Testis (tissue), 5 donors: ENCODE measurements at places on chromosomes 4 and X. TPM values are rescaled to one million over a fixed set of nuclear protein-coding genes. Genes with fewer than 3 reads are reported as not detected.

- DNase-seq = no peak
Measured at GRCh38 chr4:184856277-184856609, 30.5 kb upstream of the ACSL1 start.

DNA sequence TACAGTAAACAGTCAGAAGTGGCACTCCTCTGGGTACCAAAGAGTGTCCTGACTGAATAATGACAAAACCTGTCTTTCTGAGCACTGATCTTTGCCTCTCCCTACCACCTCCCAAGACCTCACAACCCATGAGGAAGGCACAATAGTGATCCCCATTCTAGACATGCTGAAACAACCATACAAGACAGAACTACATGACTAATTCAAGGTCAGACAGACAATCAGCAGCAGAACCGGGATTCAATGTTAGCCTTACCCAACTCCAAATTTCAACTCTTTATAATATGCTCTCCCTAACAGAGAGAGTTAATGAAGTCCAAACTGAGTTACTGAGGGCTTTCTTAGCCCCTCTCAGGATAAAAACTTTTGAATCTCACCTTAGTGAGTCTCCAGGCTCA is 71.0 kb downstream of the IRF2 start:
- no peak for DNase-seq

GRCh38 chr4:2359591-2360395 is 58.7 kb downstream of the ZFYVE28 start:
- no peak for DNase-seq

DNA sequence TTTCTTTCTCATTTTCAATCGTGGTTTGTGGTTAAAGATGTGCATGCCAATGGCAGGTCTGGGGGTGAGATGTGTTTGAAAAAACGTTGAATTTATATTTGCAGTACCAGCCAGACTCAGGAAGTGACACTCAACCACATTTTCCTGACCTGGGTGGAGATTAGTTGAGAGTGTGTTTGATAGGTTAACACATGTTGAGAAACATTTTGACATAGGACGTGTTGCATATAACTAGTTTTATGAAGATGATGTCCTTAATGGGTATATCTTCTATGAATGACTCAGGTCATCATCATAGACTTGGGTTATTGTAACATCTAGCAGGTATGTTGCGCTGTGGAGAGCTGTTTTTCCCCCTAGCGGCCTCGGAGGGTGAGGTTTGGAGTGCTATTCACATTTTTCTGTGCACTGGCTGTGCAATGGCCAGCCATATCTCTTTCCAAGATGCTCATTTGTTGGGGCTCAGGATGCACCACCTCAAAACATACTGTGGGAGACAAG is 21.7 kb upstream of the CD38 start:
- no peak for DNase-seq

GRCh38 chr4:87575983-87576382 is 32.3 kb upstream of the DSPP start:
- DNase-seq = no peak

DNA sequence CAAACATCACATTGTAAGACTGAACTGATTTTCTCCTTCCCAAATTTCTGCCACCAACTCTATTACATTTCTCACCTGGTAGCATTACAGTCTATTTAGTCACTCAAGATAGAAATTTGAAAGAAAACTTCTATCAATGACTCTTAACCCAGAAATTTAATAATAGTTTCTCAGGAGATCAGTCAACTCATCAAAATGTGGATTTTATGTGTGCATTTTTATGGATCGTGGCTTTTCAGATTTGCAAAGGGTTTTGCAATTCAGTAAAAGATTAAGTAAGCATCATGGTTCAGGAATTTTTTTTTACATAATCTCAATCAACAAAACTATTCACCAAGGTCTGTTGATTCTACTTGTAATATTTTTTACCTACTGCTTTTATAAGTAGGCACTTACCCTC is 111.1 kb downstream of the CFAP299 start:
- no peak for DNase-seq

- no peak for DNase-seq
Measured at GRCh38 chr4:102569200-102569599, 68.0 kb downstream of the NFKB1 start.

- no peak for DNase-seq
Measured at GRCh38 chrX:130296743-130297142, 28.0 kb upstream of the ZNF280C start.

DNA sequence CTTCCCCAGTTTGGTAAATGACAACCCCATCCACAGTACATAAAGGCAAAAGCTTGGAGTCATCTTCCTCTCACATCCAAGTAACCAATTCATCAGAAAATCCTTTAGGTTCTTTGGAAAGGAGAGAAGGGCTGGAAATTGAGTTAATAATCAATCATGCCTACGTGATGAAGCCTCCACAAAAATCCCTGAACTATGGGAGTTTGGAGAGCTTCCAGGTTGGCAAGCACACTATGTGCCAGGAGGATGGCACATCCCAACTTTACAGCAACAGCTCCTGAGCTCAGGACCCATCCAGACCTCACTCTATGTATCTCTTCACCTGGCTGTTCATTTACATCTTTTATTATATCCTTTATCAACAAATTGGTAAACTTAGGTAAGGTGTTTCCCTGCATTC is 98.9 kb downstream of the IQCM start:
- no peak for DNase-seq

- DNase-seq = no peak
Measured at GRCh38 chr4:158163941-158164767, 8.7 kb downstream of the GASK1B start.

The ZDHHC15 gene
- 1.3 TPM for polyA plus RNA-seq

The GAGE13 gene
- polyA plus RNA-seq = 15.5 TPM

The PPARGC1A gene
- polyA plus RNA-seq = 15.4 TPM

The NXF3 gene
- 119 TPM for polyA plus RNA-seq

The ASB11 gene
- polyA plus RNA-seq = not detected

The DKK2 gene
- polyA plus RNA-seq = 0.21 TPM
